ENCODE measurements at places on chromosomes 2 and 18.

- no peak for DNase-seq
Measured at GRCh38 chr2:109715313-109715805, 78.7 kb upstream of the RGPD5 start.

DNA sequence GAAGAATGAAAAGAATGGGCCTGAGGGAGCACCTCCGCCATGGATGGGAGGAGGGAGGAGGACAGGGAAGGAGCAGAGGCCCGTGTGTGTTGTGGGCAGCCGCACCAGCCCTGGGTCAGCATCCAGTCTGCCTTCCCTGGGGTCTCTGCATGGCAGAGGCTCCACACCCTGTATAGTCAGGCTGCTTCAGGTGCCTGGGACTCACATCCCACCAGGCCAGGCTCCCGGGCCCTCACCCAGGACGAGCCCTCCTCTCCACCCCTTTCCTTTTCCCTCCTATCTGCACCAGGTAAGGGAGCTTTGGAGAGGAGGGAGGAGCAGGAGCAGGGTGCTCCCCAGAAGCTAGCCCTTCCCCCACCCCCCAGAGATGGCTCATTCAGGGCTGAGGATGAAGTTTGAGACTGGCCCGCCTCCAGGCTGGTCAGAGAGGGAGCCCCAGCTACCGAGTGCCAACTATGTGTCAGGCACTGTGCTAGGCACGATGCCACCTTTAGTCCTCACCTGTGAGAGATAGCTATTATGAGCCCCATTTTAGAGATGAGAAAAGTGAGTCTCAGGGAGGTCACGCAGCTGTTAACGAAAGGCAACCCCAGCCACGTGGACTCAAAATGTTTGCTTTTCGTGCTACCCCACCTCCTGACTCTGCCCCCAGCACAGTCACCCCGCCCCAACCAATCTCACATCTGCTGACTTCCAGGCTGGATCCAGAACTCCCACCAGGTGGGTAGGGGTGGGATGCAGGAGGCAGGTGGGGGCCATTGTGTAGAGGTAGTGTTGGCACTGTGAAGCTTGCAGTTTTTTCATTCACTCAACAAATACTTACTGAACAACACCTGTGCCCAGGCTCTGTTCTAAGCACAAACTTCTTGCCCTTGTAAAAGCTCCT is 242.1 kb downstream of the DYSF start:
- DNase-seq, result no peak

DNA sequence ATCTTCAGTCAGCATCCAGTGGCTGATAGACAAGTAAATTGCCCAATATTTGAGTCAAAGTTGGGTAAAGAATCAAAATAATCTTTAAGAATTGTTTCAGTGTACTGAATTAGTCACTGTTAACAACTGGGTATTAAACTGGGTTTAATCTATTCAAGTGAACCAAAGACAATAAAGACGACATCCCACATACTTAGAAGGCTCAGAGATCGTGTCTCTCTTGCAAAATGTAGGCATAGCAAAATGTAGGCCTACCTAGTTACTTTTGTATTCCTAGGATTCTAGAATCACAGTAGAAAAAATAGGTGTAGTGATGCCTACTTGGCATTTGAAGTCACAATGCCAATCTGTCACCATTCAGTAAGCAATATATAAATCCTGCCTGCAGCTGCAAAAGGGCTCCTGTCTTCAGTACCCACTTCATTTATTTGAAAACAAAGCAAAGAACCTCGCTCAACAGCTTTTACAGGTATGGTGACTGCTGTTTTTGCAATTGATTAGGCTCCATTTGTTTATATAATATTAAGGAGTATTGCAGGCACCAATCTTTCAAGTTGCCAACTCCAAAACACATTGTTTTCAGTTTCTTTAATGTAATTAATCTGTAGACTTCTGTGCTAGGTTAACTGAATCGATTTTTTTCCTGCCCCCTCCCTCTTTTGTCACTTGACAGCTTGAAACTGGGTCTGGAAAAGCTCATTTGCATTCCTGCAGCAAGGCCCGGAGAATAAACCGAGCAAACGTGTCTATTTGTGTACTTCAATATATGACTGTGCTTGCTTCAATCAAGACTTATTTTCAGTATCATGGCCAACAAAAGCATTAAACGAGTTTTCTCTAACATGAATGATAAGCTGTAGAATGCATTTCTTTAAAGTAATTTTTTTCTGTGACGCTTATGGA is 1074.9 kb downstream of the TDRD15 start:
- DNase-seq, result no peak

GRCh38 chr2:118643294-118643693 is 204.2 kb downstream of the EN1 start:
- no peak for DNase-seq

GRCh38 chr2:200286578-200286977 is 19.9 kb upstream of the SPATS2L start:
- DNase-seq, result no peak

DNA sequence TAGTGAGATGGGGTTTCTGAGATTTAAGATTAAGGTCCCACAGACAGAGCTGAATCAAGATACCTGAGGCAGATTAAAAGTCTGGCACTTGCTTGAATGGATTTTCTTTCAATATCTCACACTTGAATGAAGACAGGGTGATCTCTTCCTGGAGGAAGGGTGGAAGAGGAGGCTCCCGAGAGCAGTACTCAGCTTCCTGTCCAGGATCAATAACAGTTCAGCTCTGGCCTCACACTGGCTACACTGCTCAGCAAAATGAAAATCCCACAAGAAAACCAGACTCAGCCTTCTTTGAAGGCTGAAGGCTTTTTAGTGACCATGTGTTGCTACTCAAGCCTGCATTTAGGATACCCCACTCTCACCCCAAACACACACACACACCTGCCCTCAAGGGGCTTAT is 11.1 kb downstream of the ARHGEF33 start:
- DNase-seq, result no peak

DNA sequence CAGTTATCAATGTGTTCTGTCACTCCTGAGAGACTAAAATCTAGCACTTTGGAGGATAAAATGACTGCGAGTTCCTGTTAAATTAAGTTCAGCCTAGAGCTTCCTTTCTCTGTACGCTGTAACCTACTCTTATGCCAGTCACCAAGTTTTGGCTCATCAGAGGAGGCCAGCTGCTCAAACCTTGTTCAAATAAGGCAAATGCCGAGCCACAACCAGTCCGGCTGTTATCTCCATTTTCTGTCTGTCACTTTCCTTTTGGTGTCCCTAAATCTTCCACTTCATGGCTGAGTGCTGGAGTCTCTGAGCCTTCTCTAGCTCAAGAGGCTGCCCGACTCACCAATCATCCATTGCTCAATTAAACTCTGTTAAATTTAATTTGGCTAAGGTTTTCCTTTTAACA is 33.5 kb upstream of the PXDN start:
- no peak for DNase-seq

- no peak for DNase-seq
Measured at GRCh38 chr2:217065695-217066405, 206.0 kb upstream of the TNP1 start.

DNA sequence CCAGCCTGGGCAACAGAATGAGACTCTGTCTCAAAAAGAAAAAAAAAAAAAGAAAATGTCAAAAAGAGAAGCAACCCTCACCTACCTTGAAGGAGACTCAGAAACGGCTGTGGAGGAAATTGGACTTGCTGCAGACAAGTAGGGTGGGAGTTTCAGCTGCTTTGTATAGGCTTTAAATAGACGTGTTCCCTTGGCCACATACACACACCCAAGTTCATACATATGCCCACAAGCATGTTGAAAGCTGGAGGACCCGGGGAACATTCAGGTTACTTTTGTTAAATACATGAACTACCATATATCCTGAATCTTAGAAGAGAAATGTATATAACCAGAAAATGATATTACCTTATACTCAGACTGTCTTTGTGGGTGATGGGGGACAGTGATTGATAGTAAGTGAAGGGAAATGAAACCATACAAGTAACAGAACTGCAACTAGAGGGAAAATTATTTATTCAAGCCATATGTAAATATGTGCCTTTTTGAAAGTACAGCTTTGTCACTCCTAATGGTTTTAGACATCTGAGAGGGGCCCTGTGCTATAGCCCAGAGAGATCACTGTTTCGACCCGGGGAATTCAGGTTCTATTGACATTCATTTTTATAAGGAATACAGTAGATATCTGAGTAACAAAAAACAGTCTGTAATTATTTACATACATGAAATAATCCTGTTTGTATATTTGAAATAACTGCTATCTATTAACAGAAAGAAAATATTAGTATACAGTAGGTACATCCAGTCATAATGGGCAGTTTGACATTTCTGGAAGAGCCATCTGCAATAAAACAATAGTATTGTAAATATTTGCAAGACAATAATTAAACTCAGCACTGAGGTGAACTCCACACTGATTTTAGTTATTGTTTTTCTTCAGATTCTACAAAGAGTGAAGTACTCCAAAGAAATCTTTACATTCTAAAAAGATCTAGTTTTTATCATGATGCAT is 48.0 kb upstream of the TGIF1 start:
- no peak for DNase-seq

- DNase-seq, result no peak
Measured at GRCh38 chr2:27353762-27354596, 2.6 kb downstream of the GTF3C2 start.

DNA sequence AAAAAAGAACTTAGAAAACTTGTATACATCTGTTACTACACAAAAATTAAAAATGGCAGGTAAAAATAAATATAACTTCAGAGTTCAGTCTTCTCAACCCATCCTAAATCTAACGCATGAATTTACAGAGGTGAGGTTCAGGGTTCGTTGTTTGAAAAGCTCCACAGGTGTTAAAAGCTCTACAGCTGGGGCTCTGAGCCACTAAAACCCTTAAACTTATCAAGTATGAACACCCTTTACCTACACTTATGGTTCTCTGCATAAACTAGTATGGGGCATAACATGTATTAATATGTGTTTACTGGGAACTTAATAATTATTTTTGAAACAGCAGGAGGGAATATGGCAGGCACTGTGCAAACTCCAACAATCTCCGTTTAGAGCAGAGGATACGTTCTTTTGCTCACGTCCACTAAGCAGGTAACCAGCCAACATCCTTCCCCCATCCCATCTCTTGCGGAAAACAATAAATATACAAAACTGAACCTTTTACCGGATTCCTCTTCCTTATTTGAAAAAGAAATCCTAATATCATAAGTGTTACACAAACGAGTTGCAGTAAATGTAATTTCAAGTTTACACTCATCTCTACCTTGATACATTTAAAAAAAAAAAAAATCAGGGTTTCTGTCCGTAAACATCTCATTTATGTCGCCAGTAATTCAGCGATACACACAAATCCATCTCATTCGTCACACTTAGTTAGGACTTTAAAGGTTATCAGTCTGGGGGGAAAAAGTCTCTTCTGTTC is 1.3 kb downstream of the PIAS2 start:
- DNase-seq, result no peak

- DNase-seq, result no peak
Measured at GRCh38 chr2:1140389-1141003, 189.8 kb downstream of the SNTG2 start.

DNA sequence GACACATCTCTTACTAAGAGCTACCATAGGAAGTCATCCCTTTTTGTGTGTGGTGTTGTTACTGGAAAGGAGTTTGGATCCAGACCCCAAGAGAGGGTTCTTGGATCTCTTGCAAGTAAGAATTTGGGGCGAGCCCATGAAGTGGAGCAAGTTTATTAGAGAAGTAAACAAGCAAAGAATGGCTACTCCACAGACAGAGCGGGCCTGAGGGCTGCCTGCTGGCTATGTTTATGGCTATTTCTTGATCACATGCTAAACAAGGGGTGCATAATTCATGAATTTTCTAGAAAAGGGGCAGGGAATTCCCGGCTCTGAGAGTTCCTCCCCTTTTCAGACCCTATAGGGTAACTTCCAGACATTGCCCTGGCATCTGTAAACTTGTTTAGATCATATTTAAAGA is 30.6 kb upstream of the PXDN start:
- DNase-seq, result no peak

DNA sequence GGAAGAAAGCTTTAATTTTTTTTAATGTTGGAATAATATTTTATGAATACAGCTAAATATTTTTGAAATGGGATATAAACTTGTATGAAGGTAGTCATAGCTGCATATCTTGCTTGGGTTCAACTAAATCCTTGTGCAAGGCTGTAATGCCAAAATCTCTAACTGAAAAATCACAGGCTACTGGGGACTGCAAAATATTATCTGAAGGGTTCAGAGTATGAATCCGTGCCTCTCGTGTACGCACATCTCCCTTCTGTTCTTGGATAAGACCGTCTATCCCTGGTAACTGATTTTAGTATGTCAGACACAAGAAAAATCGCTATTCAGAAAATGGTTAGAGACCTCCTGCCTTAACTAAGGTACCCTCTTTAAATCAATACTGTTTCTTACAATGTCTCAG is 71.8 kb downstream of the ACVR1 start:
- DNase-seq, result no peak

DNA sequence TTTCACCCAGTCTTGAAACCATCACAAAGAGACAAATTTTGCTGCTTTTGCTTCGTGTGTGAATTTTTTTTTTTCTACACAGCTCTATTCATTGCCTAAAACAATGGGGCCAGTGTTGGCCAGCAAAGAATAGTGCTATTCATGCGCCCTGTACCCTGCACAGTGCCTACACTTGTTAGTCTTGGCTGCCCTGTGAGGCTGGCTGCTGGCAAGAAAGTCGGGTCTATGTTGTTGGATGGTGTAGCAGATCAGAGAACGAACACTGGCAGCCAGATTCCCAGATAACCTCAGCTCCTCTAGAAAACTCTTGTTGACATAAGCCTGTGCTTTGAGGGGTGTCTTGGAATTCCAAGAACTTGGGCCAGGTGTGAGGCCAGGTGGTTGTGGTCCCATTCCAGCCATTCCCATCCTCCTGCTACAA is 455.7 kb upstream of the TCF4 start:
- DNase-seq, result no peak

- no peak for DNase-seq
Measured at GRCh38 chr18:77472509-77472908, 222.9 kb downstream of the GALR1 start.

- DNase-seq, result no peak
Measured at GRCh38 chr2:112005406-112006075, 49.5 kb upstream of the TMEM87B start.

GRCh38 chr2:174183076-174183475 is 65.3 kb downstream of the OLA1 start:
- no peak for DNase-seq

- DNase-seq, result no peak
Measured at GRCh38 chr18:63138436-63139340, 180.9 kb downstream of the BCL2 start.

DNA sequence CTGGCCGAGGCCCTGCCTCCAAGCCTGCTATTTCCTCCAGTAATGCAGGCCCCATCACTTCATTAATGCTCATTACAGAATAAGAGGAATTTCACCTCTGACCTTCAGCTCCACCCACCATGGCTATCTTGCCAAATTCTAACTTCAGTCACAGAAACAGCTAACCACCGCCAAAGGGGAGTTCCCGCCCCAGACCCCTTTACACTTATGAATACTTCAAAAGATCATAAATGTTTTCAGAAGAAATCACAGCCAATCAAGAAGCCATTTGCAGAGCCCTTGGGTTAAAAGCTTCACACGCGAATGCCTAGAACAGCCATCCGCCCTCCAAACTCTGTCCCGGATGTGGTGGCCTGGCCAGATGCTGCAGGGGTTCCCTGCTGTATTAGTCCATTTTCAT is 73.8 kb upstream of the TWIST2 start:
- DNase-seq, result no peak

Data from esophagus squamous epithelium (tissue), 5 donors.